ENCODE measurements at places on chromosomes 6 and 20.

DNA sequence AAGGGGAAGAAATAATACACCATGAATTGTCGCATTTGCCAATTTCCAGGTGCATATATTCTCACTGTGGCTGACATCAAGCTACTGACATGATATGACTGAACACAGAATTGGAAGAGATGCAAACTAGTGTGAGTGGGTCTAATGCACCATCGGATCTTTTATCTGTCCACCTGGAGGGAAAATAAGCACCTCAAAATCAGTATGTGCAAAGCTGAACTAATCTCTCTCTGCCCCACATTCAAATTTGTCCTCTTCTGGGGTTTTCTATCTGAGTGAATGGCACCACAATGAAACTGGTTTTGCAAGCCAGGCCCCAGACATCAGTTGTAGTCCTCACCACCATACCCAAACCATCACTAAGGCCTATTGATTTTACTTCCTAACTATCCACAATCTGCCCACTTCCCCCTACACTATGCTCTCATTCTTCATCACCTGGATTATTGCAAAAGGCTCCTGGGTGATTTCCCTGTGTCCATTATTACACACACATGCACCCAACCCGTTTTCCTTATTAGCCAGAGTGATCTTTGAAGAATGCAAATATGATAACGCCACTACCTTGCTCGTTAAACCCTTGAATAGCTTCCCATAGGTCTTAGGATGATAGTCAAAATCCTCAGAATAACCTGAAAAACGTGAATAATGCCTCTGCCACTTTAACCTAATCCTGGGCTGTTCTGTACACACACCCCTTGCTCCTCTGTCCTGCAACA, 159.0 kb upstream of the GMDS start:
- no peak for DNase-seq

- DNase-seq: no peak
These were observed 213.9 kb upstream of the SULF2 start for GRCh38 chr20:47999166-47999565.

DNA sequence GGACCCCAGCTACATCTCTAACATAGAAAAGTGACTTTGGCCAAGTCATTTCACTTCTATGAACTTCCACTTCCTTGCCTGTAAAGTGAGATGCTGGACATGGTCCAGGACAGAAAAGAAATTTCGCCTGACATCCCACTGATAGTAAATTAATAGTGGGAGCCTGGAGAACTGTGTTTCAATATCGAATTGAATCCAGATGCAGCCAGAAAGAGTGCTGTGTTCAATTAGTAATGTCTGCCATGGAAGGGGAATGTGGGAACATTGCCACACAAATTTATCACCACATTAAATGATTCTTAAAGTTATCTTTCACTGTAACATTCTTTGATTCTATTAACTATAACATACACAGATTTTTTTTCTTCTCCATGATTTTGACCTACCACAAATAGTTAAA, 255.0 kb downstream of the HACE1 start:
- DNase-seq: no peak

DNA sequence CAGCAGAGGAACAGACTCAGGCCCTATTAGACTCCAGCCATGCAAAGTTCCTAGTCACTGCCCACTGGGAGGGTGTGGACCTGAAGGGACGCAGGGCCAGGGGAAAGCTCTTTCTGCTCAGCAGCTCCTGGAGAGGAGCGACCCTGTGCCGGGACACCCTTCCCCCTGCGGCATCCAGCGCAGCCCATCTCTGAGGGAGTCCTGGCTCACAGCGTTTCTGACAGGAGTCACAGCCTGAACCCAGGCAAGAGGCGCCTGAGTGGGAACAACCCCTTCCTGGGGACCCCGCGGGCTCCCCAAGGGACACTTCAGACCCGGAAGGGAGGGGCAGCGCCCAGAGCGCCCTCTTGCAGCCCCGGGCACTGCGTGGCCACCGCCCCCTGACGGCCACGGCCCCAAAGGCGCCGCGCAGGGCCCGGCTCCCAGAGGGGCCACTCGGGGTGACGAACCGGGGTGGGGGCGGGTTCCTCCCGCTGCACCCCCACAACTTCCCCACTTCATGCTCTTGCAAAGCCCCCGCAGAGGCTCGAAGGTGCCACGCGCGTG, 862 bp downstream of the UCKL1 start:
- DNase-seq: no peak

DNA sequence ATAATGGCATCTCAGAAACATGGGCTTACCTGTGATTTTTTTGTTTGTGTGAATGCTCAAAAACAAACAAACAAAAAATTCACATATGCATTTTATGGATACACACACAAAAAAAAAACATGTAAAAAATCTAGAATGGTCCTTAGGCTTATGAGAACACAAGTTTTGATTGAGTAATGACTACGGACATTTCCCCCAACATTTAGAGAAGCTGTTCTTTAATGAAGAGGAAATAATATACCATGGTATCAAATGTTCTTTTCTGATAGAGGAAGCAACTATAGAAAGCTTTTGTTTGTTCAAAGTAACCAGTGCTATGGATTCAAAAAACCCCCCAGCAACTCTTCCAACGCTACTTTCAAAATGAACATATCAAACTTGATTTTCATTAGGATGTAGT, 8.6 kb upstream of the CALHM6 start:
- DNase-seq: no peak

GRCh38 chr6:108846628-108847027, 1.6 kb upstream of the ARMC2 start:
- DNase-seq: no peak

- no peak for DNase-seq
These were observed 104.1 kb downstream of the COL9A1 start for GRCh38 chr6:70198785-70199184.

GRCh38 chr20:3430376-3431069, 23.1 kb upstream of the DNAAF9 start:
- DNase-seq: no peak

Measured in endothelial cell (in vitro differentiated cells).